GM04504 (cell line): ENCODE measurements at places on chromosomes 7 and 10.

- DNase-seq, result no peak
Measured at GRCh38 chr7:11373546-11374142, 400.0 kb downstream of the PHF14 start.

DNA sequence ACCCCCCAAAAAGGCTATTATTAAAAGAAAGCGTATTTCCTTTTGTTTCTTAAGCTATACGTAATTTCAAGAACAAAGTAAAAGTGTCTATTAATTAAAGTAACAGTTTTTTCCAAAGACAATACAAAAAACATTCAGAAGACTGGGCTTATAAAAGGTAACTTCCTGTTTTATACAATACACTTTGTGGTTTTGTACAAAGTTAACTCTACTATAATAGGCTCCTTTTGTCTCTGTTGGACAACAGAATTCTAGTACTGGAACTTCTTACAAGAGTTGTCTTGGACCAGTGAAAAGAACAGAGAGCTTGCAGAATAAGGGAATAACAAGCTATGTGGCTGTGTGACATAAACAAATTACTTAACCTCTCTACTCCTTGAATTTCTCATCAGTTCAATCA is 21.5 kb downstream of the SFMBT2 start:
- no peak for DNase-seq

GRCh38 chr7:109696723-109697122 is 1127.0 kb downstream of the DNAJB9 start:
- DNase-seq, result no peak

GRCh38 chr7:117019786-117020590 is 66.7 kb downstream of the ST7 start:
- DNase-seq, result peak; percentile 54

DNA sequence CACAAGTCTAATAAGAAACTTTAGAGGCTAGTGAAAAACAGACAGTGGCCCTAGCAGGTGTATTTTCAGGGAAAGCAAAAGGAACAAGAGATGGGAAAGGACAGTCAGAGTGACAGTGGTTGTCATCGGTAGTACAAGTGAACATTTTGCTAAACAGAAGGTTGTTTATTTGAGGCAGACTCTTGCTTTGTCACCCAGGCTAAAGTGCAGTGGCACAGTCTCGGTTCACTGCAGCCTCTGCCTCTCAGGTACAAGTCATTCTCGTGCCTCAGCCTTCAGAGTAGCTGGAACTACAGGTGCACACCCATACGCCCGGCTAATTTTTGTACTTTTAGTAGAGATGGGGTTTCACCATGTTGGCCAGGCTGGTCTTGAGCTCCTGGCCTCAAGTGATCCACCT is 195.8 kb downstream of the RELN start:
- no peak for DNase-seq

DNA sequence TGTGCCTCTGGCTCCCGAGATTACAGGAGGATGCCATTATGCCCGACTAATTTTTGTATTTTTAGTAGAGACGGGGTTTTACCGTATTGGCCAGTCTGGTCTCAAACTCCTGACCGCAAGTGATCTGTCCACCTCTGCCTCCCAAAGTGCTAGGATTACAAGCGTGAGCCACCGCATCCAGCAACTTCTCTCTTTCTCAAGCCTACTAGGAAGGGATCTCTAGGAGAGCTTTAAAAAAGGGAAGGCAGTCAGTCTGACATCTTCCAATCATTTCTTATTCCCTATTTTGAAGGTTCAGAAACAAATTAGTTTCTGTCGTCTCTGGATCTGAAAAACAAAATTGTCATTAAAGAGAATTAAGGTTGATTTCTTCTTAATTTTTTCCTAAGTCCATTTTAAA is 2.5 kb upstream of the TMEM26 start:
- DNase-seq, result no peak

DNA sequence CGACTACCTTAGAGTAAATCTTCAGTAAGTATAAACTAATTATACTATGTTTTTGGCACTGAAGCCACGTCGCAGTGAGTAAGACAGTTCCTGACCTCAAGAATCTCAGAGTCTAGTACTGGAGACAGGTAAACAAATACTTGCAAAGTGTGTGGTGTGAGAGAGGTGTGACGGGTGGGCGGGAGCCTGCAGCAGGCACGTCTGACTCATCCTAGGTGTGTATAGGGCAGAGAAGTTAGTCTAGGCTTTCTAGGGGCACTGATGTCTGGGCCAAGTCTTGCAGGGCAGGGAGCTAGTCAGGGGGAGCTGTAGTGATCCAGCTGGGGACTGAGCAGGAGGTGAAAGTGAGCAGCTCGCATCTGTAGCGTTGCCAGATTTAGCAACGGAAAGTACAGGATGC is 35.9 kb upstream of the SFTPD start:
- no peak for DNase-seq

DNA sequence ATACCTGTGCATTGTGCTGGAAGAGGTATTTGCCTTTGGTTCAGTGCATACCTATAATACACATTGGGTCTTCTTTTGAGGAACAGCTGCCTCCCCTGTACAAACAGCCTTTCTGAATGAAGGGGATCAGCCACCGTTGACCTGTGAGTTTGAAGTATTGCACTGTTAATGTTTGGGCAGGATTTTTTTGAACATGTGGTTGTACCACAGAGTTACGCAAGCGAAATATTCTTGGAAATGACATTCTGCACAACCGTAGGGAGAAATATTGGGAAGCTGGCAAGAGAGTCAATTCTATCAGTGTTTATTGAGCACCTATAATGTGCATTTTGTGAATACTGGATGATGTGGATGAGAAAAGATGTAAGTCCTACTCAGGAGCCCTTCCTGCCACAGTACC is 270.6 kb downstream of the AUTS2 start:
- DNase-seq, result no peak

- DNase-seq, result no peak
Measured at GRCh38 chr7:156148547-156148946, 336.3 kb upstream of the SHH start.

GRCh38 chr10:124142960-124143359 is 49.6 kb upstream of the CHST15 start:
- no peak for DNase-seq

DNA sequence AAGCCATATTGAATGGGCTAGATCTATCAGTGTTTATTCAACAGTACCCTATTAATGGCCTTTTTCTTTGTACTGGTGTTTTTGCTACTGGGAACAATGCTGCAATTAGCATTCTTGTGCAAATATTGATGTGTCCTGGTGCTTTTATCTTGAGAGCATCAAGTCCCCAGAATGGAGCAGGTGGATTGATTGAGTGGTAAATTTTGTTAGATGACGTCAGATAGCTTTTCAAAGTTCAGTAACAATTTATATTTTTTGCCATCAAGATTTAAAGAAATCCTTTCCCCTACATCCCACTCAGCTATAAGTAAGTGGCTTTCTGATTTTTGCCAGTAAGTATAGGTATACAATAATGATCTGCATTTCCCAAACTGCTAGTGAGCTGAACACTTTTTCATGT is 63.4 kb upstream of the SYPL1 start:
- DNase-seq, result no peak

- DNase-seq, result no peak
Measured at GRCh38 chr7:1080921-1081255, 7.0 kb upstream of the GPER1 start.

DNA sequence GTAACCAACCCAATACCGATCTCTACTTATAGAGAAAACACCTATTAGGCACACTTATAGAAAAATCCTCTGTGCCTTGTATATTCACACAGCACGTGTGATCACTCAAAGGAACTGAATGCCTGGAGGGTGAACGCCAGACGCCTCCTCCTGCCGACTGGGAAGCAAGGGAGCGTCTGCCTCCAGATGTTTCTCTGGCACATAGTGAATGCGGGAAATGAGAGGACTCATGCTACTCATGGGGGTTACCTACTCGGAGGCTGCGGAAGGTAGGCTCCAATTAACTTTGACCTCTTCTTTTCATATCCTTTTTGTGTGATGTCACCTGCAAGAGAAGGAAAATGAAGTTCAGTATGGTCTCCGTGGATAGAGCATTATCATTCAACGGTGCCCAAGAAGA is 203.3 kb downstream of the DIP2C start:
- no peak for DNase-seq

DNA sequence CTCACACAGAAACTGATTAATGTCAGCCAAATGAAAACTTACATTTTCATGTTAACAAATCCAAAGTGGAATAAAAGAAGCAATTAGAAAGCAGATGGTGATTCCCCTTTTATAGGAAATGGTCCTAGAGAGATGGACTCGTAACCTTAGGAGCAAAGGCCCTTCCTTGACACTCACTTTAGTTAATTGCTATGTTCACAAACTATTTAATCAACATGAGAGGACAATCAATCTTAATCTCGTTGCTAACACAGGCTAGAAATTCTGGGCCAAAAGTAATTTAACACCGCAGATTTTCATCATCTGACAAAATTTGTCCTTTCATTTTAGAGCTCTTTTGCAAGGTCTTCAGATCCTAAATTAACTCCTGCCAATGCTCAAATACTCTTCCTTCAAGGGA is 64.0 kb upstream of the DNAJB12 start:
- no peak for DNase-seq
